ENCODE measurements at places on chromosomes 16 and 17.

DNA sequence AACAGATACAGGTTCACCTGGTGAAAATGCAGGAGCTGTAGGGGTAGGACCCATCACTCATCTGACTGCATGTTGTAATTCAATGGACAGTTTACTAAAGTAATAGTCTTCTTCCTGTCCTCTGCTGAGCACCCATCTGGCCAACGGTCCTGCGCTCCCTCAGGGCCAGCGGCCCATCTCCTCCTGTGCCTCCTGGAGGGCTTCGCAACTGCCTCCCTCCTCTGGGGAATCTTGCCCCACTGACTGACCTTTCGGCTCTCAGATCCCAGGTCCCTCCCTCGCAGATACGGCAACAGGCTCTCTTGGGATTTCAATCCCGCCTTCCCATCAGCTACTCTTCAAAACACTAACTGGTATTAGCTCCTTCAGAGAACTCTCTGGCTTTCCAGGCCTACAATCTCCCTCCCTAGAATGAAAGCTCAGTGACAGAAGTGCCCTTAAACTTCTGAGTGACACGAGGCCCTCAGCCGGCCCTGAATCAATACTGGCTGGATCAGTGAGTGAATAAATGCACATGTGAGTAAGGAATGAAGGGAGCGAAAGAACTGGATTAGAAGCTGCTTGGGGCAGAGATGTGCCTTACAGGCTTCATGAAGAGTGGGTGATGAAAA is 1.3 kb downstream of the PEMT start:
- DNase-seq: peak; percentile 62

GRCh38 chr16:88374736-88375135 is 8.0 kb upstream of the ZNF469 start:
- DNase-seq: no peak

DNA sequence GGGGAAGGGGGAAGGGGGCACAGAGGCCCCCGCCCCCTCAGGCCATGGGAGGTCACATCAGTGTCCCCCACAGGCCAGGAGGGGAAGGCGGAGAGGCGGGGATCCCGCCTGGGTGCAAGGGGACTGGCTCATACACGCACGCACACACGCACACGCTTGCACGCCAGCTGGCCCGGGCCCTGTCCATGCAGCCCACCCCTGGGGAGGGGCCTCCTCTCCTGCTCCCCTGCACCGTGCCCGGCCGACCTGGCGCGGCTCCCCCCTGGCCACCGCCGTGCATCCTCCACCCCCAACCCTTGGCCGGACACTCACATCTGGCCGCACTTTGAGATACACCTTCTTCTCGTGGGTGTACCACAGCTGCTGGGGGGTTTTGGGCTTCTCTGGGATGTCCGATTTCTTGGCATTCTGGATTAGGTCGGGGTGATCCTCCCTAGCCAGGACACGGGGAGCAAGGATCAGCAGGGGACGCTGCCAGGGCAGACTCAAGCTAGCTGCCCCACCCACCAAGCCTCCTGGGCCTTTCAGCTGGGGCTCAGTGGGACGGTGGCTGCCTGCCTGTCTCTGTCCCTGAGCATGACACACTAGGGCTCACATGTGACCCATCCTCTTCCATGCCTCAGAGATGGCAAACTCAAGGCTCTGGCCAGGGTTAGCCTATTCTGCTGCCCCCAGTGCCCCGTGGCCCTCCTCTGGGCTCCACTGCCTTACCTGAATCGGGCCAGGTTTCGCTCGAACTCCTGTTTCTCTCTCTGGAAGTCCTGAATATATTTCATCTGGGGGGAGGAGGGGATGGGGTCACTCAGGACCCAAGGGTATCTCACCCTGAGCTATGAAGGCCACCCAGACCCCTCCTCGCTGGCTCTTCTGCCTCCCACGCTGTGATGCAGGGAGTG is 6.7 kb downstream of the UBTF start:
- DNase-seq: peak; percentile 47

GRCh38 chr16:3810198-3810664 is 70.3 kb downstream of the CREBBP start:
- DNase-seq: no peak

DNA sequence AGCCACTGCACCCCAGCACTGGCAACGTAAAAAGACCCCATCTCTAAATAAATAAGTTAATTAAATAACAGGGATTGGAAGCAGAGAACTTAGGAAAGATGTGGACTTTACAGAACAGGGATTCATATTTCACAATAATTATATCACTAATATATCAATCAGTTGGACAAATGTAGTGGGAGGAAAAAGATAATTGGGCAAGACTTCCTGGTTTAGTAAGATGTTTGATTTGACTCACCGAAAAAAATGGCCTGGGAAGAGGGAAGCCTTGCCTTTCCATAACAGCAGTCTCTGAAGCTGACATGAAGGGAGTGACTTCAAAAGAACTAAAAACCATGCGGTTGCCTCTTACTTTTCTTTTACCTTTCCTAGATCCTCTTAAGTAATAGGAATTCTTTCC is 15.2 kb upstream of the C17orf78 start:
- DNase-seq: no peak

DNA sequence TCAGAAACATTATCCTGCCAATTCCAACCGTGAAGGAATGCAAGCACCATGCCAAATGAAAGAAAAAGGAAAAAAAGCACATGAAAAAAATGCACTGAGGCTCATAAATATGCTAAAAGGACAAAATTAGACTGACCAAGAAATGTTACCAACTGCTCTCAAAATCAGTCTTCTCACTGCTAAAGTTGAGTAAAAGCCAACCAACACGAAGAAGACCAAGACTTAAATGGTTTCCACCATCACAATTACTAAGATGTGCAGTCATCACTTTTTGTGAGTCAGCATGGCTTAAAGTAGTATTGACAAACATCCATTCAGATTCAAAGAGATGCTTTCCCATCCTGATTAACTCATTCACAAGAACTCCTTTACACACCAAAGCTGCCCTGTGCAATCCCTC is 16.4 kb downstream of the CDYL2 start:
- no peak for DNase-seq

- DNase-seq: peak; percentile 72
Measured at GRCh38 chr16:73052576-73052975, 4.6 kb upstream of the ZFHX3 start.

DNA sequence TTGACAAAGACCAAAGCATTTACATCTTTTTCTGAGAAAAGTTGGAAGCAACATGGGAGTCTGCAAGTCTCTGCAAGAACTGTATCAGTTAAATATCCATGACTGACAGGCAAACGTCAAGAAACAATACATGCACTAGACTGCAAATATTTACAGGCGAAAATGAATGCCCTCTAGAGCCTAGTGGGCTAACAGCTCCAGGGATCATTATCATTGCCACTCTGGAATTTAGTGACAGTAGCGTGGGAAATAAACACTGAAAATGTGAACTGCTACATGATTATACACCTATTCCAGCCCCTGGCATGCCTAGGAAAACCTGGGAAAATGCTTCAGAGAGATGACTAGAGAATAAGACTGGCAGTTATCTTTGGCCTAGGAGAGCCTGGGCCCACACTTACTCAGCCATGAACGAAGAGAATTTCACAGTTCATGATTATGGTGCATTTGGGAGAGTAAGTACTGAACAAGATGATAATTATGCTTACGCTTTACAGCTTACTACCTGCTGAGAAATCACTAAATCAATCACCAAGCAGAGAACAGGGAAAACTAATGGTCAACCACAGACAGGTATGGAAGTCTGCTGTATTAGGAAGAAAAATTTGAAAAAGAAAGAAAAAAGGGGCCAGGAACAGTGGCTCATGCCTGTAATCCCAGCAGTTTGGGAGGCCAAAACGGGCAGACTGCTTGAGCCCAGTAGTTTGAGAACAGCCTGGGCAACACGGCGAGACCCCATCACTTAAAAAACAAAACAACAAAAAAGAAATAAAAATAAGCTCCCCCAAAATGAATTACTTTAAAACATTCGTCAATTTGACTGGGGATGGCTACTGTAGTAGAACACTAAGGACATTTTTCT is 66.6 kb upstream of the CLEC18B start:
- DNase-seq: no peak

- DNase-seq: peak; percentile 98
Measured at GRCh38 chr17:29179232-29180033, 765 bp downstream of the MYO18A start.
